ENCODE measurements at places on chromosomes 7 and 10. TPM values are rescaled to one million over a fixed set of nuclear protein-coding genes. Genes with fewer than 3 reads are reported as not detected.

- no peak for DNase-seq
- H3K4me3 ChIP-seq: no peak overlapping the region
- no peaks in the 10 kb centered on the region for H3K36me3 ChIP-seq
- H3K4me1 ChIP-seq: peaks cover 15% of the 10 kb centered on the region
Measured at GRCh38 chr10:46542567-46543465, 13.6 kb downstream of the GPRIN2 start.

PNLIPRP1 gene
- total RNA-seq: not detected

SLC26A3 gene
- 0.45 TPM for total RNA-seq

GRCh38 chr7:71424166-71425035, 292.5 kb downstream of the GALNT17 start:
- no peak overlapping the region for H3K4me3 ChIP-seq
- H3K4me1 ChIP-seq: no peaks in the 10 kb centered on the region
- H3K27ac ChIP-seq: no peak overlapping the region
- no peak for DNase-seq

- H3K27me3 ChIP-seq: no peaks in the 10 kb centered on the region
- H3K4me3 ChIP-seq: no peak overlapping the region
- no peak overlapping the region for H3K27ac ChIP-seq
- no peak for DNase-seq
- no peaks in the 10 kb centered on the region for H3K36me3 ChIP-seq
Measured at GRCh38 chr7:47666164-47666862, 84.4 kb upstream of the TNS3 start.

Measured in thyroid gland (tissue), 4 donors.